Stimulated activated CD8-positive, alpha-beta memory T cell treated with anti-CD3 and anti-CD28 coated beads, Interleukin-15, amount 100 ng/mL, for 4 hours (primary cell): ENCODE measurements at places on chromosomes 7 and 10.

DNA sequence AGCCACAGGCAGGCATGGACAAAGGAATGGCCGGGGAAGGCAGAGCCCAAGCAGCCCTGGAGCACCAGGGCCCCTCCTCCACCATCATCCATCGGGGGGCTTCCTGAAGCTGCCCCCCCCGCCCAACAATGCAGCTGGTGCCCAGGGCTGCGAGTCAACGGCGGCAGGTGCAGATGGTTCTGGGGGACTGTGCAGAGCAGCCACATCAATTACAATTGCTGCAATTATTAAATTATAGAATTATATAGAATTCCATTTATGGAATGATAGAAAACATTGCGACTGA, 28.3 kb downstream of the EBF3 start:
- DNase-seq, result no peak

GRCh38 chr10:111821871-111822270, 361.7 kb downstream of the GPAM start:
- no peak for DNase-seq

GRCh38 chr10:122296363-122297120, 25.4 kb downstream of the BTBD16 start:
- DNase-seq, result no peak

DNA sequence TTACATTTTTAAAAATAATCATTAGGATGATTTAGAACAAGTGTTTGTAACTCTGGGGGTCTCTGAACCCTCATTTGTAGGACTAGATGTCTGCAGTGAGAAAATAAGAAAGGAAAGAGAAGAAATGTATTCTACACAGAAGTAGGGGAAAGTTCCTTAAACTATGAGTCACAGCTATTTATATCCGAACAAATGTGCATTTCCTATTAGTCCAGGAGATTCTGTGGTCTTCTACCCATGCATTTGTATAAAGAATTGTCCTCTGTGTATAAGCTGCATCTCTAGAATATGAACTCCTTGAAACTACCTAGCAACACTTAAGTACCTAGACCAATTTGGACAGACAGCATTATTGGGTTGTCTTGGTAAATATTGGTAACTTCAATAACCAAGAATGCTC, 15.9 kb upstream of the CD36 start:
- DNase-seq, result no peak

DNA sequence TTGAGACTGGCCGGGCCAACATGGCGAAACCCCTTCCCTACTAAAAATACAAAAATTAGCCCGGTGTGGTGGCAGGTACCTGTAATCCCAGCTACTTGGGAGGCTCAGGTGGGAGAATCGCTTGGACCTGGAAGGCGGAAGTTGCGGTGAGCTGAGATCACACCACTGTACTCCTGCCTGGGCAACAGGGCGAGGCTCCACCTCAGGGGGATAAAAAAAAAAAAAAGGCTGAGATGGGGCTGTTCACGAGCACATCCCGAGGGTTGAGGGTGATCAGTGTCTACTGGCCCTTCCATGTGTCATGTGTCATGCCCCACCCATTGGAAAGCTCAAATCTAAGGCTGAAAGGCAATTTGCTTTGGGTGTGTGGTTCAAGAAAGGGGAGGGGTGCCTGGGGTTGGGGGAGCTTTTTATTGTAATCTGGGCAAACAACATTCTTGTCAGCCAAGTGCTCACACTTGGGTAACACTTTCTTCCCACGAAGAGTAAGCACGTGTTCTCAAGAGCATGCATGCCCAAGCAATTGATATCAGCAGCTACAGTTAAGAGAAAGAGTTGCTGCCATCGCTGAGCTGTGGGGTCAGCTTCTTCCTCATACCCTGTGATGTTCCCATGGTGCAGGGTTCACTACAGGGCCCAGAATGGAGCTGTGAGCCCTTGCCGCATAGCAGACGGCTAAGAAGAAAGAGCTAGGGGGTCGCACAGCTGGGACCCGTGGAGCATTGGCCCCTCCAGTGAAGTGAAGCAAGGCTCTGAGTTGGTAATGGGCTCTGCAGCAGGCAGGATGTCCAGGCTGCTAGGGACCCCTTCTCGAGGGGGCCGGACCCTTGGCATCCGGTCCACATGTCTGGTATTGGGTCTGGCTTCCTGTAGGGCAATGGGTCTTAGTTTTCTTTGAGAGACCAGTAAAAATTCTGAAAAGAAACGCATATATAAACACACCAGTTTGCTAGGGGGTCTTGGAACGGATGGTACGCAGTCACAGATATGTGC, 9.9 kb upstream of the ACSL5 start:
- no peak for DNase-seq

GRCh38 chr7:107002126-107002525, 42.4 kb upstream of the PRKAR2B start:
- no peak for DNase-seq

GRCh38 chr7:69062020-69062765, 536.1 kb upstream of the AUTS2 start:
- no peak for DNase-seq

DNA sequence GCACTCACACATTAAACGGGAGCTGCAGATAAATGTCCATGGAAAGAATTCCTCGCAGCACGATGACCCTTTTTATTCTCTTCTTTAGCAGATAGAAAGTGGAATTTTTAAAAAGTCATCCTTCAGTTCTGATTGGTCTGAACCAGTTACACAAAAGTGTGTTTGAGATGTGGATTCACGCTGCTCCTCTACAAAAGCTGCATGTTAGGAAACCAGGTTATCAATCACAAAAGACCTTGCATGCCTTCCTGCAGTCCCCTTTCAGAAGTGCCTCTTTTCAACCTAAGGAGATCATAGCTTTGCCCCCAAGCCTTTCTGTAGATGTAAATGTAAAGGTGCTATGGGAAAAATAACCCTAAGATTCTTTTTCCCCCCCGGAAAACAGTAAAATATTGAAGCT, 299.7 kb downstream of the PLXDC2 start:
- no peak for DNase-seq

DNA sequence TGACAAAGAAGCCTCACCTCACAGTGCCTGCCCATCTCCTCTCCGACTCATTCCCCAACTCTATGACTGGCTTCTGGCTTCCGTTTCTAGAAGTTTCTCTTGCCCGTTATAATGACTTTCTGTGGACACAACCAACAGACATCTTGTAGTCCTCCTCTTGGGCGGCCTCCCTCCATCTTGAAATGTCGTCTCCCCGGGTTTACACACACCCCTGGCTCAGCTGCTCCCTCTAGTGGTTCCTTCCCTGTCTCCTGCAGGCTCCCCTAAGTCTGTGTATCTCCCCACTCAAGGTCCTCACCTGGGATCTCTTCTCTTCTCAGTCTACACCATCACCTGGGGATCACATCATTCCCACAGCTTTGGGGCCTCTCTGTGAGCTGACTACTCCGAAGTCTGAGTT, 123.4 kb upstream of the NEBL start:
- no peak for DNase-seq
